ENCODE measurements at places on chromosomes 13 and 19.

DNA sequence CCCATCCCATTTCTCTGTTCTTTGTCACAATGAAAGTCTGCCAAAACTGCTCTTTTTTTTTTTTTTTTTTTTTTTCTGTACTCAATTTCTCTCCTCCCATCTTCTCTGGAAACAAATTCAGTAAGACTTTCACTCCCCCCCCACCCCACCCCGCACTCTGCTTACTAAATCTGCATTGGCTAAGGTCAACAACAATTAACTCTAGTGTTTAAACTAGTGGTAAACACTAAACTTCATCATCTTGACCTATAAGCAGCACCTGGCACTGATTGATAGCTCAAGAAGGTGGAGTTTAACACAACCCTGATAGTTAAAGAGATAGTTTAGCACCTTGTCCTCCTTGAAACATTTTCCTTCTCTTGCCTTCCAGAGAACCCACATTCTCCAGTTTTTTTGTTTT is 14.1 kb upstream of the KLF12 start:
- DNase-seq: no peak

DNA sequence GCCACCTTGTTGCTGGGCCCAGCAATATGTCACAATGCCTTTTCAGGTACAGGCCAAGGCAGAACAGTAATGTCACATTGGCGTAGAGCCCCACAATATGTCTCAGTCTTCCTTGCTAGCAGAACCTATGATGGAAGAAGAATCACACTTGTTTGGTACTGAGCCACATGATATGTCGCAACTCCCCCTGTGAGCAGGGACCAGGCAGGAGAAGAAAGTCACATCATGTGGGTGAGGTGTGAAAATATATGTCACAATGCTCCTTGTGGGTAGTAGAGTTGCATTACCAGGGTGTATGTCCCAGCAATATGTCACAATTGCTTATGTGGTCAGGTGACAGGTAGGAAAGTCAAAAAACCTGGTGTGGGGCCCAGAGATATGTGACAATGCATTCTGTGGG is 7.1 kb upstream of the ZNF91 start:
- no peak for DNase-seq

DNA sequence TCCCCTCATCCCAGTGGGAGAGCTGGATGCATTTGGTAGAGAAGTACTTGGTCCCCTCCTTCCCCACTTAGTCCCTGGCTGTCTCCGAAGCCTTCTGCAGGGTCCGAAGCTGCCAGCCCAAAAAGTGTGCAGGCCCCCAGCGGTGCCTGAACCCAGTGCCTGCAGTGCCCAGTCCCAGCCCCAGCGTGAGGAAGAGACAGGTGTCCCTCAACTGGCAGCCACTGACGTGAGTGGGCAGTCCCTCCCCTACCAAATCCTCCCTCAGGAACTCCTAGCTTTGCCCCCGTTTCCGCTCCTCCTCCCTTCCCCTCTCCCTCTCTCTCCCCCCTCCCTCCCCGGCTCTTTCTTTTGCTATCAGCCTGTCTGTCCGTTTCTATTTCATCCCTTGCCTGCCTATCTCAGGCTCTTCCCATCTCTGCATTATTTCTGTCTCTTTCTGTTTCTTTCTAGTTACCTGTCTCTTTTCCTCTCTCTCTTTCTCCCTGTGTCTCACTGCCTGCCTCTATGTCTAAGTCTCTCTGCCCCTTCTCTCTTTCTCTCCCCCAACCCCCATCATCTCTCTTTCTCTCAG is 1.8 kb upstream of the LTBP4 start:
- DNase-seq: no peak

DNA sequence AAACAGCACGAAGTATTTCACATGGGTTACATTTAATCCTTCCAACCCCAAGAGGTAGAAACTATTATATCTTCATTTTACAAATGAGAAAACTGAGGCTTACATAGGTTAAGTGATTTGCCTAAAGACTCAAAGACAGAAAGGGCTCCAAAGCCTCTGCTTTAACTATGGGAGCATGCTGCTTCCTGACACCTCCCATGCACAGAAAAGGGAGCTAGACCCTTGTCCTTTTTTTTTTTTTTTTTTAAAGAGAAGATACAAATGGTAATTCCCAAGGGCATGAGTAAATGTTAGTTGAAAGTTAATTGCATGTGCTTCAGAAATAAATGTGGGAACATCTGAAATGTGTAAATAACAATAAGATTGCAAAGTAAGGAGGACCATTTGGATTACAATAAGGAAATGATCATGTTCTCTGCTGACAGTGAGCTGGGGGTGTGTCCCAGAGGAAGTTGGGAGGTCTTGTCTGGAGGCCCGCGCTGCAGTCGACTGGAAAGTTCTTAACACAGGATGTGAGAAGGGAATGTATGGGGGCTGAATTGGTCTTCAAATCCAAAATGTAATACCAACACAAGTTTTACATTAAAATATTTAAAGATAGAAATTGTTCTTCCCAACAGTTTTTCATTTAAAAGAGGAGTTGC is 500.3 kb downstream of the KLF12 start:
- no peak for DNase-seq

- no peak for DNase-seq
These were observed 291.9 kb upstream of the HTR2A start for GRCh38 chr13:47188802-47189201.

GRCh38 chr19:29887442-29887855 is 54.6 kb upstream of the URI1 start:
- no peak for DNase-seq

- DNase-seq: no peak
These were observed 6.4 kb downstream of the MOB3A start for GRCh38 chr19:2089727-2090053.

DNA sequence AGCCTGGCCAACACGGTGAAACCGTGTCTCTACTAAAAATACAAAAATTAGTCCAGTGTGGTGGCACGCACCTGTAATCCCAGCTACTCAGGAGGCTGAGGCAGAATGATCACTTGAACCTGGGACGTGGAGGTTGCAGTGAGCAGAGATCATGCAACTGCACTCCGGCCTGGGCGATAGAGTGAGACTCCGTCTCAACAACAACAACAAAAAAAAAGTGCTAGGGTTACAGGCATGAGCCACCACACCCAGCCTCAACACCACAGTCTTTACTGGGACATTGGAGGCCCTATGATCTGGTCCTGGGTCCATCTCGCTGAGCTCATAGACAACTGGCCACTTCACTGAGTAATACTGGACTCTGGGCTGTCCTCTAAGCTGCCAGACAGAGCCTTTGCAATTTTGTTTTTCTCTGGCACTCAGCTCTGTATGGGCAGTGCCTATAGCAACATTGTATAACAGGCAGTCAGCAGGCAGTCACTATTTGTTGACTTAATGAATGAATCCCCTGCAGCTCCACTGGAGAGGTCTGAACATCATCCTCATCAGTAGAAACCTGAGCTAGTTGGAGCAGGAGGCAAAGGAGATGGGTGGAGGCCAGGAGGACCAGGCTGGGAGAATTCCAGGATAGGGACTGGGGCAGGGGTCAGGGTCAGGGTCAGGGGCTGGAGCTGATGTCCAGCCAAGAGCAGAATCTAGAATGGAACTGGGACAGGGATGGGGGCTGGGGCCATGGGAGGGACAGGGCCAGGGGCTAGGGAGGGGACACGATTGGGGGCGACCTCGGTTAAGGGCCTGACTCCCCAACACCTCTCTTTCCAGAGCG is 8.1 kb downstream of the BLOC1S3 start:
- no peak for DNase-seq

DNA sequence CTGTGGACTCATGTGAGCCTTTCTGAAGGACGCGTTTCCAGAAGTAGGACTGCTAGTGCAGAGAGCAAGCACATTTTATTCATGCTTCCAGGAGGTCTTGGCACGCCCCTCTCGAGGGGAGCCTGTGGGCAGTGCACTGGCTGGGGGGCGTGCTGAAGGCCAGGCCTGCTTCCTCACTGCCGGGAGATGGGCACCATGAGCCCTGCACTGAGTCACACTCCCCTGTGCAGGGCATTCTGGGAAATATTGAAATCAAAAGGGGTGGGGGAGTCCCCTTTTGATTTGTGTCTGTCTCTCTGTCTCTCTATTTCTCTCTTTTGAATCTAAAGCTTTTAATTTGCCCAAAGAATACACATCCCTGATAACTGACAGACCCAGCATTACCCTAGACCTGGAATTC is 34.0 kb downstream of the DPF1 start:
- no peak for DNase-seq

DNA sequence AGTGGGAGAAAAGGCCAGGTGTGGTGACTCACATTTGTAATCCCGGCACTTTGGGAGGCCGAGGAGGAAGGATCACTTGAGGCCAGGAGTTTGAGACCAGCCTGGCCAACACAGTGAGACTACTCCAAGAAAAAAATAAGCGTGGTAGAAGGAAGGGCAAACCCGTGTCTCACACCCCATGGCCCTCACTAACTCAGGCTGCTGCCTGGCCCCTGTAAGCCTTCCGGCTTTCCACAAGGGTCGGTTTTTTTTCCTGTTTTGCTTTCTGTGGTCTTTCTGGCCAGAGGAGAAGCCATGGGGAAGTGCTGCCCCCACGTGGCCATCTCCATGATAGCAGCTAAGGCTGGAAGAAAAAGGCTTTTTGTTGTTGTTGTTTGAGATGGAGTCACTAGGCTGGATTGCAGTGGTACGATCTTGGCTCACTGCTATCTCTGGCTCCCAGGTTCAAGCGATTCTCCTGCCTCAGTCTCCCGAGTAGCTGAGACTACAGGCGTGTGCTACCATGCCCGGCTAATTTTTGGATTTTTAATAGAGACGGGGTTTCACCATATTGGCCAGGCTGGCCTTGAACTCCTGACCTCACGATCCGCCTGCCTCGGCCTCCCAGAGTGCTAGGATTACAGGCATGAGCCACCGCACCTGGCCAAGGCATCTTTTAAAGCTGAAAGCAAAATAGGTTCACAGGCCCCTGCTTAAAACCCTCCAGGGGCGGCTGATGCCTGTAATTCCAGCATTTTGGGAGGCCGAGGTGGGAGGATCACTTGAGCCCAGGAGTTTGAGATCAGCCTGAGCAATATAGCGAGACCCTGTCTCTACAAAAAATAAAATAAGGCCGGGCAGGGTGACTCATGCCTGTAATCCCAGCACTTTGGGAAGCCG is 7.5 kb upstream of the ARHGEF18 start:
- DNase-seq: peak; percentile 75

GRCh38 chr13:42525035-42525504 is 48.9 kb upstream of the TNFSF11 start:
- peak; percentile 63 for DNase-seq

DNA sequence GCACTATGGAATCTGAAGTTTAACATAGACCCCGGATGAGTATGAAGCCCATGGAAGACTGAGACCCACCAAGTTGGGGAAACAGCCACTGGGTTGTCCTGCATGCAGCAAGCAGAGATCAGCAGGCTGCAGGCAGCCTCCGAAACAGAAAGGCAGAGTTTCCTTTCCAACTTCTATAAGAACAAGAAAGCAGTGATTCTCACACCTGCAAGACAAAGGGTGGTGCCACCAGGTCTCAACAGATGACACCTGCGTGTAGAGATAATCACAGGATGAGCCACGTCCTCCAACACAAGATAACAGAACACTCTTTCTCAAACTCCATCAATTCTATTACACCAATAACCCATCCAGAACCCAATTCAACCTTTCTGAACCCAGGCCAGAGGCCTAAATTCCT is 457.9 kb downstream of the FOXO1 start:
- DNase-seq: no peak

GRCh38 chr13:33108620-33109019 is 92.4 kb downstream of the KL start:
- no peak for DNase-seq

DNA sequence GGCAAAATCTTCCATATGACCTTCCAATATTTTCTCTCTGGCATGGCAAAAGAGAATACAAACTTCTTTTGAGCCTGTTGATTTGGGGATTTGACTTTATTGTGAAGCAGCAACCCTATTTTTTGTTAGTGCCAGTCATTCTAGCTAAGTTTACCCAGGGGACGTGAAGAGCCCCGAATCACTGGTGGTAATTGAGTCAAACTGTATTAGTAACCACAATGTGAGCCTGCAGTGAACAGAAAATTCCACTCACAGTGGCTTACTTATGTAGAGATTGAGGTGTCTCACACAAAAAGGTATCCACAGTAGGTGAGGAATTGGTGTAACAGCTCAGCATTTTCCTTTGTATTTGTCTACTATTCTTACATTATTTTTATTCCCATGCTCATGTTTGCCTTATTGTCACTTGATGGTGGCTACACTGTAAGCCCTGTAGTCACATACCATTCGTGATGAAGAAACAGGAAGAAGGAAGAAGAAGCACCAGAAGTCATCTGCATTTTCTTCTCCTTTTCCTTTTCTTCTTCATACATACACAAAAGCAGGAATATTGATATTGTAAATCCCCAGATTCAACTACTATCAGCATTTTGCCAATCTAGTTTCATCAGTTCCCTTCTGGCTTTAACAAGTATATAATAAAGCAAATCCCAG is 33.3 kb upstream of the MYCBP2 start:
- DNase-seq: no peak

DNA sequence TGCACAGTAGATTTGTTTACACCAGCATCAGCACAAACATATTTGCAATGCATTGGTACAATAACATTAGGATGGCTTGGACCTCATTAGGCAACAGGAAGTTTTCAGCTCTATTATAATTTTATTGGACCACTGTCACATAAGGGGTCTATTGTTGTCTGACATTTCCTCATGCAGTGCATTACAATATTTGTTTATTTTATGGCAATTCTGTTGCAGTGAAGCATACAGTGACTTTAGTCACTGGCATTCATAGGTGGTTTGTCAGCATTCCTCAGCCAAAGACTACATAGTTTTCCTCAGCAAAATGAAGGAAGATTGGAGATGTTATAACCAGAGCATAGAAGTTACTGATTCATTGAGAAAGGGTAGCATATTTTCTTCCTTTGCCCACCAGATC is 1732.9 kb downstream of the PCDH9 start:
- DNase-seq: peak; percentile 66

DNA sequence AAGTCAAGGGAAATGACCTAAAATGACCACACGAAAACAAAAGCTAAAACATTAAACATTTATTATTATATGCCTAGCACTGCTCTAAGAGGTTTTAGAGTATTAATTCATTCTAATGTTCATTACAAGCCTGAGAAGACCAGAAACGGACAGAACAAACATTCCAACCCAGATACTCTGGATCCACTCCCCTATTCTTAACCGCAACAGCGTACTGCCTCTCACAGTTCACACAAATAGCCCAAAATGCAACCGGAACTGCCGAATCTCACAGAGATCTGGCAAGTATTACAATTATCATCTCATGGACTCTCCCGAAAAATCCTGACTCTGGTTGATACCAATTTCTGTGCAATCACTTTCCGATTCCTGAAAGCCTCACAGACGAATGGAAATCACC is 1.4 kb downstream of the ZNF780B start:
- no peak for DNase-seq

DNA sequence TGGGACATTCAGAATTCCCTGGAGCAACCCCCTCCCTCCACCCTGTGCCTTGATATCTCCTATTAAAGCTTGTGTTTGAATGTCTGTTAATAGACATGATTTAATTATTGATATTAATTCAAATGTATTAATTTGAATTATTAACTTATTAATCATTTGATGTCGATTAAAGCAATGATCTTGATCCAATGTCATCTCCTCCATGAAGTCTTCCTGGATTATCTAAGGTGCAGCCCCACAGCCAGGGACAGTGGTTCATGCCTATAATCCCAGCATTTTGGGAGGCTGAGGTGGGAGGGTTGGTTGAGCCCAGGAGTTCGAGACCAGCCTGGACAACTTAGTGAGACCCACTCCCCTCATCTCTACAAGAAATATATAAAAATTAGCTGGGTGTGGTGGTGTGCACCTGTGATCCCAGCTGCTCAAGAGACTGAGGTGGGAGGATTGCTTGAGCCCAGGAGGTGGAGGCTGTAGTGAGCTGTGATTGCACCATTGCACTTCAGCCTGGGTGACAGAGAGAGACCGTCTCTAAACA is 9.6 kb downstream of the FEM1A start:
- no peak for DNase-seq
